ENCODE measurements at places on chromosomes 7 and 10.

DNA sequence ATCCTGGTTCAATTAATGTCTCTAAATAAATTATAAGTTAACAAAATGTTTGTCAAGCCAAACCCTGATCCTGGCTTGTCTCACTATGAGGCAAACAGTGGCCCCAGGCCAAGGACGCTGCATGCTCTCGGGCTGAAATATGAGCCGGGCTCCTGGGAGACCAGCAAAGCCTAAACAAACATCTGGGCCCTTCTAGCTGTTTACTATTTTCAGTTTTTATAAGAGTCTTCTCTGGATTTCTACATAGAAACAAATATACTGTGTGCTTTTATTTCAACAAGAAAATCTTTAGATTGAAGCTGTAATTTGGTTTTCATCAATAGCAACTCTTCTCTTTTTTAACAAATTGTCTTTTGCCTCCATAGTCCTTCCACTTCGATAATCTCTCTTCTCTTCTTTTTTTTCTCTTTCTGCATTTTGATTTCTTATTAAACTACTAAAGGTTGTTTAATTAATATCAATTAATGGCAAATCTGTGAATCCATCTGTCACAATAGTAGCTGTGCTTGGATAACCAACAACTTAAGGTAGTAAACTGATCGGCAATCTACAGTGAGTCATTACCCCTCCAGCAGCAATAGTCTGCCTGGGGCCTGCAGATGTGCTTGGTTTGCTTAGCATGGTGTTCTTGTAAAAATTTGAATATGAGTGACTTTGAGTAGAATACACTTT is 83.3 kb upstream of the DNAJC1 start:
- DNase-seq, result peak; percentile 66

DNA sequence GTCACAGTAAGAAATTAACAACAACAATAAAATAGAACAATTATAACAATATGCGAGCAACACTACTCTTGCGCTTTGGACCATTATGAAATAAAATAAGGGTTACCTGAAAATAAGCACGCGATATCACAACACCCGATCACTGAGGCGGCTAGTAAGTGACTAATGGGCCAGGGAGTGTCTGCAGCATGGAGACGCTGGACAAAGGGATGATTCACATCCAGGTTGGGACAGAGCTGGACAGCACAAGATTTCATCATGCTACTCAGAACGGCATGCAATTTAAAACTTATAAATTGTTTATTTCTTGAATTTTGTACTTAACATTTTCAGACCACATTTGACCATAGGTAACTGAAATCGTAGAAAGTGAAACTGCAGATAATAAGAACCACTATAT is 15.6 kb downstream of the HIBADH start:
- DNase-seq, result no peak

DNA sequence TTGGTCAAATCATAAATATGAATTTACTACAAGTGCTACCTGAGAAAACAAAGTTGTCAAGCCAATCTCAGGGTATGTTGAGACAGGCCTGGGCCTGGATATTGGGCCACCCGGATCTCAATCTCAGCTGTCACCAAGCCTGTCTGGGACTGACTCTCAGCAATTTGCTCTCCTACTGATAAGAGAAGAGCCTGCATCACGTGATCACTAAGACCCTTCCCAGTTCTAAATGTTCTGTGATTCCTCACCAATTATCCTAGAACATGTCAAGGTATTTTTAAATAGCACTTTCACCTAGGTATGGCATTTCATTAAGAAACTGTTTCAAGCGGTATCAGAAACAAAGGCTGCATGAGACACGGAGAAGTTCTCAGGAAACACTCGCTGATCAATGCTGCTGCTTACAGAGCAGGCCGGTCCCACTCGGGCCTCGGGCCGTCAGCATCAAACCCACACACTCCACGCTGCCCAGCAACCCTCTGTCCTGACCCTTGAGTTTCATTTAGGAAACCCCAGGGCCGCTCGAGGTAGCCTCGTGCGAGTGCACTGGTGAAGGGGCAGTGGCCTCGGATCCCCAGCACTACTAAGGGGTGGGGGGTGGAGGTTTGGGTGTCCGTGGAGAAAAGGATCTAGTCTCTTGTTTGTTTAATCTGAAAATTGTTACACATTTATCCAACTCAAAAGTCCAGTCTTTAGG is 4.1 kb downstream of the KLF6 start:
- no peak for DNase-seq

GRCh38 chr10:120950051-120950561 is 98.9 kb downstream of the WDR11 start:
- no peak for DNase-seq

GRCh38 chr7:2913760-2914387 is 69.8 kb upstream of the GNA12 start:
- DNase-seq, result no peak

DNA sequence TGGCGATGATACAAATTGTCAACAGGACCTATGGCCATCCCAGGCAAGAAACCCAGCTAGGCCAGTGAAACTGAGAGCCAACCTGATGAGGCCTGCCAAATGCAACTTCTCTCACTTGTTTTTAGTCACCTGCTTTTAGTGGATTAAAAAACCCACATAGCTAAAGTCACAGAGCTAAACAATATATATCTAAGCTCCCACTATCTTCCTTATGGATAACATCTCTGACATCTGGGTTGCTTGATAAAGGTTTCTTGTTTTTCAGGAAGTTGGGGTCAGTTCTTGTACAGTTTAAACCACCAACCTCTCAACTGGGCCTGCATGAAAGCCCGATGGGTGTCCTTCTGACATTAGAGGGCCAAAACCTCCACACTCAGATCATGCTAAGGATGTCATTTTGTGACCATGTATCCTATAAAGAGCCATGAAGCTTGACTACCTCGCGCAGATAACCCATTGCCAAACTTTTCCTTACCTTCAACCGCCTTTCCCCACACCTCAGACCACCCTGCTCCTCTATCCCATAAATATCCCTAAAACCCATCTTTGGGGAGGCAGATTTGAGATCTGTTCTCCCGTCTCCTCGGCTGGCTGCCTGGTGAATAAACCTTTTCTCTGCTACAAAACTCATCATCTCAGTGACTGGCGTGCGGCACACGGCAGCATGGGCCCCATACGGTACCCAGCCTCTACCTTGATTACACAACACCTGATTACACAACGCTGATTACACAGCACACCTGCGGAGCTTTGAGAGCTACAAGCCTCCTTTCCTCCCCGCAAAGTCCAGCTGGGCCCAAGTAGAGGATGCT is 797 bp upstream of the STMP1 start:
- no peak for DNase-seq

DNA sequence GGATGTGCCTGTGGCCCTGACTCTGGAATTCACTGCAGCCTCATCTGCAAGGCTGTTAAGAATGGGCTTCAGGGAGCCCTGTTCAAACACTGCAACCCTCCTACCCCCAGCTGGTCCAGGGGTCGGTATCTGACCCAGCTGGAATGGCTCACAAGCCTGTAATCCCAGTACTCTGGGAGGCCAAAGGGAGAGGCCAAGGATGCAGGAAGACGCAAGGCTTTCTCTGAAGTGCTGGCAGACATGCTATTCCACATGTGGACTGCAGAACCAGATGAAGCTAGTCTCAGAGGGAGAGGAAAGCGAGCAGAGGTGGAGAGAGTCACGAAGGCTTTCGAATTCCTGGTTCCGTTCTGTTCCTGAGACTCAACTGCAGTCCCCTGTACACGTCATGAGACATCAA is 45.0 kb downstream of the ESYT2 start:
- no peak for DNase-seq

- no peak for DNase-seq
These were observed 472.5 kb upstream of the SEMA3D start for GRCh38 chr7:85659364-85659763.

DNA sequence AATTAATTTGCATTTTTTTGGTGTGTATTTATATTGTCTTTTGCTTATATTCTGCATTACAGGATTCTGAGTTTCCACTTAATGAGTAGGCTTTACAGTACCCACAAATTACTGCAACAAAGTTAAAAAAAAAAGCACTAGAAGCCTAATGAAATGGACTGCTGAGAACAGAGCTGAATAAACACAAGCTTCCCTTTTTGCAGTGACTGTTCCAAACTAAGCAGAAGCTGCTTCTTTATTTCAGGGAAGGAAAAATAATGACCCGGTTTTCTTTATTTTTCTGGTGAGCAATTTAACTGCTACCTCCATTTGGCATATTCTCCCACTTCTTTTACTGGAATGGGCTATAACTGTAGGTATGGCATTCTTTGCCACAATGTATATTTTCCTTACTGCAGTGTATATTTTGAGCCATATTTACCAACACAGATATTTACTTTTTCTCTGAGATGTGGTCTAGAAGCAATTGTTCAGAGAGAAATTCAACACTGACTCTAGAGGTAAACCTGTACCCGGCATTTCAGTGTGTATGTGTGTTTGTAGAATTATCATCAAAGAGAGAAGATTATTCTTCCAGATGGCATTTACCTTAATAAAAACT is 56.9 kb downstream of the HDAC9 start:
- DNase-seq, result no peak

DNA sequence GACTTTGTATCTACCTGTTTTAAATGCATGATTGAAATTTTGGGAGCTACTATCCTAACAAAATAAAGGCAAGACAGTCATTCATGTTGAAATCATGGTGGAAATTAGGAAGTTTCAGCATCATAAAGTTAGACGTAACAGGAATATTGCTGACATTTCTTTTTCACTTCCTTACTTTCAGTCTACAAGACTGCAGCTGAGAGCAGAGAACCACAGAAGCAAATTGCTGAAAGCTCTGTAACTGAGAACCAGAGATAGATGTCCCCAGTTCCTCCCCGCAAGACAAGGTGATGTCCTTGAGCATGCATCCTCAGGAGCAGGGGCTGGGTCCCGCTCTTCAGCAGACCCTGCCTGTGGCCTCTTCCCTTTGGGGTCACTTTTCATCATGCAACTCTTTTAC is 466.3 kb upstream of the POM121L12 start:
- no peak for DNase-seq

- DNase-seq, result no peak
These were observed 10.1 kb downstream of the KNDC1 start for GRCh38 chr10:133170092-133170491.

GRCh38 chr10:14880229-14880628 is 1.6 kb downstream of the SUV39H2 start:
- no peak for DNase-seq

GRCh38 chr7:32916006-32916405 is 24.4 kb upstream of the KBTBD2 start:
- no peak for DNase-seq

- DNase-seq, result no peak
These were observed 30.5 kb upstream of the PWWP2B start for GRCh38 chr10:132366499-132366898.

DNA sequence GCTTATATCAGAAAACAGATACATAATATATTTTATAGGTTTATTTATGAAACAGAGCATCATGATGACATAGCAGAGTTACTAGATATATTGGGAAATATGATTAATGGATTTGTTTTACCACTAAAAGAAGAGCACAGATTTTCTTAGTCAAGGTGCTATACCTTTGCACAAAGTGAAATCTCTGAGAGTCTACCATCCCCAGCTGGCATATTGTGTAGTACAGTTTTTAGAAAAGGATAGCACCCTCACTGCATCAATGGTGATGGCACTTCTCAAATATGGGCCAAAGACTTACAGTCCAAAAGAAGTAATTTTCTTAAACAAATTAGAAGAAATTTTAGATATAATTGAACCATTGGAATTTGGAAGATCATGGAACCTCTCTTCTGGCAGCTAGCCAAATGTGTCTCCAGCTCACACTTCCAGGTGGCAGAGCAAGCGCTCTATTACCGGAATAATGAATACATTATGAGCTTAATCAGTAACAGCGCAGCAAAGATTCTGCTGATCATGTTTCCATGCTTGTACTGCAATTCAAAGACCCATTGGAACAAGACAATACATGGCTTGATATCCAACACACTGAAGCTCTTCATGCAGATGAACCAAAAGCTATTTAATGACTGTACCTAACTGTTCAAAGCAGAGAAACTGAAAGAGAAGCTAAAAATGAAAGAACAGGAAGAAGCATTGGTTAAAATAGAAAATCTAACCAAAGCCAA is 21.9 kb upstream of the CREB3L2 start:
- DNase-seq, result no peak

- DNase-seq, result no peak
These were observed 68.8 kb downstream of the TRIL start for GRCh38 chr7:28889290-28889689.

DNA sequence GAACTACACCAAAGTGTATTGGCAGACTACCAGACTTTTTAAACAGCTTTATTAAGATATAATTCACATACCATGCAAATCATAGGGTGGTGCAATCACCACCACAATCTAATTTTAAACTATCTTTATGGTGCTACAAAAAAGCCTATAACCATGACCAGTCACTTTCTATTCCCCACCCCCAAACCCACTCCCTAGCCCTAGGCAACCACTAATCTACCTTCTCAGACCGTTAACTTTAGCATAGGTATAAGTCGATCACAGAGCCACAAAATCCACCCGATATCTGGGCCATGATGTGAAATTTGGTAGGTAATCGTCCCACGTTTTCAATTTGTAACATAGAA is 536 bp upstream of the POM121 start:
- DNase-seq, result no peak

DNA sequence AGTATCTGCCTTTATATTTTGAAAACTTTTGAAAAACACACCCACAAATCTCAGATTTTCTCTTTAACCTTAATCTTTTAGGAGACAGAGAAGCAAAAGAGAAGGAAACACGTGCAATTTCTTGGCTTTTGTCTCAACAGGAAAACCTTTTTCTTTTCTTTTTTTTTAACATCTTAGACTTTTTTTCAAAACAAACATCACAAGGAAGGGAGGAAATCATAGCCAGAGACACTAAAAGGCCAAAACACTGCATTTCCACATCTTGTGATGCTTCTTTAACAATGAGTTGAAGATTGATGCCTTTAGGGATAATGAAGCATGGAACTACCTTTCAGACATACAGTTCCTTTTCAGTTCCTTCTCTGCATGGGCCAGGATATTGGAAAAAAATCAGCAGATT is 136.6 kb upstream of the NRBF2 start:
- DNase-seq, result no peak

- no peak for DNase-seq
These were observed 8.9 kb downstream of the HK1 start for GRCh38 chr10:69287181-69287580.

GRCh38 chr7:128692623-128693270 is 20.7 kb downstream of the GARIN1A start:
- no peak for DNase-seq

DNA sequence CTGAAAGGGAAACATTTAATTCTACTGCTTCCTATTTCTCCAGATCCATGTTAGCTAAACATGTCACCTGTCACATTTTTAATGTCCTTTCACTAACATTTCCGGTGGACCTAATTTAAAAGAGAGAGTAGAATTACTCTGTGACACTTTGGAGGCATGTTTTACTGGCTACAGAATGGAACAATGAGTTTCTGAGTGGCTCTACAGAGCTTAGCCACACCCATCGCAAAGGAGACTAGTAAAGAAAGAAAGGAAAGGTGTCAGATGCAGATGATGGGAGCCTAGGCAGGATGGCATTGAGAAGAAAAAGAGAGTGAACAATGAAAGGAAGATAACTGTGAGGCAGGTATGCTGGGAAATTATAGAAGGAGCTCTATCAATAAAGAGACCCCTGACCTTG is 35.9 kb downstream of the NDUFB2 start:
- DNase-seq, result no peak

GRCh38 chr7:46908770-46909169 is 673.1 kb downstream of the TNS3 start:
- peak; percentile 93 for DNase-seq

- peak; percentile 46 for DNase-seq
These were observed 17.5 kb downstream of the PRF1 start for GRCh38 chr10:70584909-70585544.

Measured in astrocyte of the cerebellum (primary cell).